NCI-H2081 (cell line): ENCODE measurements at places on chromosomes 11 and 22.
A peak's percentile ranks its signal among the peaks of the same experiment; 100 is the strongest.

DNA sequence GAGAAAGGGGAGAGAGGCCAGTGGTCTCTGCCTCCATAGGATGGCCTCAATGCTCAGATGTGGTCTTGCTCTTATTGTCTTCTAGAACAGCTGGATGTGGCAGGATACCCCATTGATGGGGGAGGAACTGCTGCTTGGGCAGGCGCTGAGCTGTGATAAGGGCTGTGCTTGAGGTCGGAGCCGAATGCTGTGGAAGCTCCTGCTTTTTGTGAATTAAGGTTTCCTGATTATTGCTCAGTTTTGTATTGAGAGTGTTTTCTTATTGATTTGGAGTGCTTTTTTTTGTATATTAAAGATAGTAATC lies 57.2 kb downstream of the CABIN1 start:
- DNase-seq = no peak

- no peak for DNase-seq
Measured at GRCh38 chr11:37511425-37511933, 913.4 kb upstream of the RAG2 start.

DNA sequence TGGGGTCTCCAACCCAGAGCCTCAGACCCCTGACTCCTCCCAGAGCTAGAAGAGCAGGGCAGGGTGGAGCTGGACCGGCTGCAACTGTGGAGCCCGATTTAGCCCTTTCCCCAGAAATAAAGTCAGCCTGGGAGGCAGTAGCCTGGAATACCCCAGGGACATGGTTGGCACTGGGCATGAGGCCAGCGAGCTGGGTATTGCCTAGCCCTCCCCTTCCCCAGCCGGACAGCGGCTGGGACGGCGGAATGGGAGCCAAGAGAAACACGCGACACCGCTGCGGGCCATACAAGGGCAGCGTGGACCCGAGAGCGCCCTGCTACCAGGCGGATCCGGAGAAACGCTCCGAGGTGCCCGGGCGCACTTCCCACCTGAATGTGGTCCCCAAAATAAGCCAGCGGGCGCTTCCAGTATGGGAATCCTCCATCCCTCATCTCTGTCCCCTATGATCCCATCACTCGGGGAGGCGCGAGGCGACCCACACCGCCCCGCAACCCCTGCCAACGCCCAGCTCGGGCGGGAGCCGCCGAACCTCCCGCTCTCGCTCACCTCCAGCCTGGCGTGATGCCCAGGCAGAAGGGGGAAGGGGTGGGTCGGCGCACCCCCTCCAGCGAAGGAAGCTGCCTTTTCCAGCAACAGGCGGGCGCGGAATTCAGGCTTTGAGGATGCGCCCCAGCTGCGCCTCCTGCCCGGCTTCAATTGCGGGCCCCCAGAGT lies 758 bp downstream of the MCAM start:
- DNase-seq = peak; percentile 72

GRCh38 chr11:115765803-115766239 lies 261.6 kb upstream of the CADM1 start:
- DNase-seq = no peak

DNA sequence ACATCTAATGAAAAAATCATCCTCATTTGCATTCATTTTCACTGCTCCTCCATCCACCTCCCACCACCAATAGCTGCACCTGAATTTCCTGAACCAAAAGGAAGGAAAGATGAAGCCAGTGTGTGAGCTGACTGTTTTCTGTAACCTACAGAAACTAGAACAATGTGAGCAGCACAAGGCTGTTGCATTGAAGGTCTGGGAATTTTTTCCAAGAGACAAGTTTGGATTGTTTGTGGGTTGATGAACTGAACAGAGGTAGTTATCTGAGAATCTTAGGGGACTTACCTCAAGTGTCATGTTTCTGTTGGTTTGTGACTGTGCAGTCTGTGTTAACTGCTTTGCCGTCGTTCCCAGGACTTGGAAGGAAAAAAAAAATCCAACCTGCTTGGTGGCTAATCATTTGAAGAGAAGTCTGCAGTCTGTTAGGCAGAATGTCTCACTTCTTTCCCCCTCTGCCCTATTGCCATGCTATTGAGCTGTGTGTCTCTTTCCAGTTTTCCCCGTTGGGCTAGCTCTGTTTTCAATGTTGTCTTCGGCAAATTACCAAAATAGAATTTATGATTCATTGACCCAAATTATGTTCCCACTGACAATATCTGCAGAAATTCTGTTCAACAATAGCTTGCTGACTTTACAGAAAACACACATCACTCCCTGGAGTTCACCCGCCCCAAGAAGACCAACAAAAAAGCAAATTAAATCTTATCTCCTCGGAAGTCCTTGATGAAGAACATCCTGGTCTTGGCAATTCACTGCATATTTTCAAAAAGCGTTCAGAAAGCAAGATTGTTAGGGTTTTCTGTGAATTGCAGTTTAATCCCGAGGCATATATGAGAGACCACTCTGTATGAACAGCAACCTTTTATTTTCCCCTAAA lies 76.0 kb downstream of the SC5D start:
- DNase-seq = no peak

- no peak for DNase-seq
Measured at GRCh38 chr11:86219311-86220193, 25.0 kb upstream of the EED start.

- no peak for DNase-seq
Measured at GRCh38 chr11:127567237-127567932, 566.8 kb upstream of the KIRREL3 start.

- DNase-seq = no peak
Measured at GRCh38 chr11:125939081-125939521, 6.7 kb upstream of the VSIG10L2 start.

GRCh38 chr11:117772360-117772759 lies 24.7 kb downstream of the DSCAML1 start:
- no peak for DNase-seq

DNA sequence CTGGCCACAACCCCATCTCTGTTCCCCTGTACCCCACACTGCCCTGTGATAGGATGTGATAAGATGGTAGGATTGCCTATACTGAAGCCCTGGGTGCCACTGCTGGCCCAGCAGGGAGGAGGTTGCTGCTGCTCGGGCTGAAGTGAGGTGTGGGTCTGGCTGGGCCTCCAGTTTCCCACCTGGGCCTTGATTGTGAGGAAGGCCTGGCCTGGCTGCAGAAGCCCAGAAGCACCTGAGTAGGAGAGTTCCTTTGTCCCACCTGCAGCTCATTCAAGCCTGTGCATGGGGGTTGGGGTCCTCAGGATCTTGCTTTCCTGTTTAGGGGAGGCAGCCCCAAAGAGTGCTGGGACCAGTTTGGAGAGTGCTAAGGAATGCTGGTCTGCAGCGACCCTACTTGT lies 3.3 kb downstream of the ST3GAL4 start:
- DNase-seq = no peak

GRCh38 chr22:47199261-47199978 lies 437.0 kb downstream of the TBC1D22A start:
- no peak for DNase-seq

- no peak for DNase-seq
Measured at GRCh38 chr11:76397383-76397782, 16.3 kb downstream of the GVQW3 start.
